ENCODE measurements at places on chromosomes 12 and 14. TPM values are rescaled to one million over a fixed set of nuclear protein-coding genes. Genes with fewer than 3 reads are reported as not detected.

- no peak for DNase-seq
Measured at GRCh38 chr12:54279227-54279631, 693 bp downstream of the CBX5 start.

- DNase-seq = no peak
Measured at GRCh38 chr14:105026033-105026785, 5.3 kb upstream of the CDCA4 start.

- DNase-seq = no peak
Measured at GRCh38 chr12:53729644-53730043, 2.4 kb upstream of the CALCOCO1 start.

- DNase-seq = no peak
Measured at GRCh38 chr12:27460471-27460978, 14.0 kb downstream of the SMCO2 start.

DNA sequence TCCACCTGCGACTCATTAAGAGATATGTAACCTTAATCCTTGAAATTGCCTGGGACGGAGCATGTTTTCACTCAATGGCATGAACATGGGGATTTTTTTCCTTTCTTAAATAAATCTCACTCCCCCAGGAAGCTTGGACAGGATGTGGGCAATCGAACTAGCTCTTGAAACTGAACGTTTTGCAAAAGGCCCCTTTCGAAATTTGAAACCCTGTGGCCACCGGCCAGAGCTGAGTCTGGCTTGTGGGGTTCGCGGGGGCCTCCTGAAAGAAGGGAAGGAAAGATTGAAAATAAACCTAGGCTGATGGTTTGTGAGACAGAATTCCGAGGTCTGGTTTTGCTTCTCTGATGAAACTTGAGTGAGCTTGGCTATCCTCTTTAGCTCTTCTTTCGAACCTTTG is 101.4 kb upstream of the RTL1 start:
- DNase-seq = no peak

GRCh38 chr12:15851919-15852318 is 30.3 kb upstream of the STRAP start:
- DNase-seq = no peak

DNA sequence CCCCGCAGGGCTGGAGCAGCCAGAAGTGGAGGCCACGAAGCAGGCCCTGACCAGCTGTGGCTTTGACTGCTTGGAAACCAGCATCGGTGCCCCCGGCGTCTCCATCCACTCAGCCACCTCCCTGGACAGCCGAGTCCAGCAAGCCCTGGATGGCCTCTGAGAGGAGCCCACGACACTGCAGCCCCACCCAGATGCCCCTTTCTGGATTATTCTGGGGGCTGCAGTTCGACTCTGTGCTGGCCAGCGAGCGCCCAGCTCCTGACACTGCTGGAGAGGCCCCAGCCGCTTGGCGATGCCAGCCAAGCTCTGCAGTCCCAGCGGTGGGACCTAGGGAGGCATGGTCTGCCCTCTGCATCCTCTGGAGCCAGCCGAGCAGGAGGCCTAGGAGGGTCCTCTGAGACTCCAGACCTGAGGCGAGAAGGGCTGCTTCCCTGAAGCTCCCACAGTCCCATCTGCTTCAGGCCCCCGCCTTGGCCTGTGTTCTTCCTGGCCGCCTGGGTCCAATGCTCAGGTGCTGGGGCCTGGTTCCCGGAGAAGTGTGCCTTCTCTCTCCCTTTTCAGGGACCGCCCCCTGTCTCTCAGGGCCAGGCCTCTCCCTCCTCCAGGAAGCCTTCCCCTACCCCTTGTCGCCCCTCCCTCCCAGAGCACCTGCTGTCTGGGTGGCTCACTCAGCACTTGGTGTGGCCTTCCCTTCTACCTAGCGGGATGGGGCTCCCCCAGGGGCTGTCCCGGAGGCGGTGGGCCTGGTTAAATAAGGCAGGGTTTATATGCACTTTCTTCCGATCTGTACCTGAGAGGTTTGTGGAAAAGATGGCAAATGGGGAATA is 23.0 kb downstream of the MVK start:
- DNase-seq = no peak

GRCh38 chr14:69963966-69964365 is 84.8 kb downstream of the SMOC1 start:
- no peak for DNase-seq

The DDX55 gene
- 28.9 TPM for total RNA-seq

The CISTR gene
- total RNA-seq = not detected

The ATP2A2 gene
- total RNA-seq = 186 TPM

The CLEC1B gene
- total RNA-seq = 0.51 TPM

The RIPK3 gene
- 2.2 TPM for total RNA-seq

All from mesothelial cell of epicardium (in vitro differentiated cells).